ENCODE measurements at places on chromosomes 4 and X.

DNA sequence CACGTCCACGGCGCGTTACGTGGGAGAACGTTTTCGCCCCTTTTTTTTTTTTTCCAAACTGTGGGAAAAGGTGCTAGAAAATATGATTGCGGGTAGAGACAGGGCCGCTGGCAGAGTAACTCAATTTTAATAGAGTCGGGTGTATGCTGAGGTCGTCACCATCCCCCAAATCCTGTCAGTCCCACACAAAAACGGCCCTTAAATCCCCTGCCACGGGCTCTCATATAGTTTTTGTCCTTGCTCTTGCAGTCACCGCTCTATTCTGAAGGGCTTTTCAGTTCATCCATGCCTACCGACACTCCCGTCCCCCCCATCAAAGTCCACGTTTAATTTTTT is 796 bp upstream of the MED14 start:
- no peak for DNase-seq

GRCh38 chr4:108540536-108540935 is 79.8 kb upstream of the RPL34 start:
- DNase-seq: no peak

- no peak for DNase-seq
Measured at GRCh38 chrX:63751481-63751880, 33.5 kb downstream of the ARHGEF9 start.

DNA sequence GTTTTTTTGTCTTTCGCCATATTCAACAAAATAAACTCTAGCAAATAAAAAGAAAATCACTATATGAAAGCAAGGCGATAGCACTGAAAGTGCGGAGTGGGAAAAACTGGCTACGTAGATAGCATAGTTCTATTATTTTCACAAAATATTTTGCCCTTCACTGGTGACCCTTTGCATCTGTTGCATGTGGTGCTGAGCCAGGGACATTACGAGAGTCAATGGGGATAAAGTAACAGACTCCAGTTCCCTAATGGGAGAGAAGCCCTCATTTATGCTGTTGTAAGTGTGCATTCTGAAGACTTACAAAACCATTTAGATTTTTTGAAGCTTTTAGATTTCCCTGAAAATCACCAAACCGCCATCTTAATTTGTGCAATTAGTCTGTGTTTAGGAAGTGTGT is 501.6 kb downstream of the PPARGC1A start:
- no peak for DNase-seq

DNA sequence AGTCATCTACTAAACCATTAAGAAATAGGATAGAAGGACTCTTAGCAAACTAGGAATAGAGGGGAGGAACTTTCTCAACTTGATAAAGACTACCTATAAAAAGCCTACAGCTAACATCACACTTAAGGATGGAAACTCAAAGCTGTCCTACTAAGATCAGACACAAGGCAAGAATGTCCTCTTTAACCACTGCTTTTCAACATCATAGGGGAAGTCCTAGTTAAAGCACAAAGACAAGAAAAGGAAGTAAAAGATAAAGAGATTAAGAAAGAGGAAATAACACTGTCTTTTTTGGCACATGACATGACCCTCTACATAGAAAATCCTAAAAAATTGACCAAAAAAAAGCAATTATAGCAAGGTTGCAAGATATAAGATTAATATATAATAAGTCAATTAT is 136.6 kb downstream of the FBXW7 start:
- DNase-seq: no peak

DNA sequence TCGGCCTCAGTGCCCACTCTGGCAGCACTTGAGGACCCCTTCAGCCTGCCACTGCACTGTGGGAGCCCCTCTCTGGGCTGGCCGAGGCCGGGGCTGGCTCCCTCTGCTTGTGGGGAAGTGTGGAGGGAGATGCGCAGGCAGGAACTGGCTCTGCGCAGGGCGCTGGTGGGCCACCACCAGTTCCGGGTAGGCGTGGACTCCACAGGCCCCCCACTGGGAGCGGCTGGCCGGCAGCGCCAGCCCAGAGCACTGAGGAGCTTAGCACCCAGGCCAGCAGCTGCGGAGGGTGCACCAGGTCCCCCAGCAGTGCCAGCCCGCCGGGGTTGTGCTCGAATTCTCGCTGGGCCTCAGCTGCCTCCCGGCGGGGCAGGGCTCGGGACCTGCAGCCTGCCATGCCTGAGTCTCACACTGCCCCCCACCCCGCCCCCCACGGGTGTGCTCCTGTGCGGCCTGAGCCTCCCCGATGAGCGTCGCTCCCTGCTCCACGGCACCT is 216.9 kb upstream of the TACR3 start:
- DNase-seq: no peak

- DNase-seq: no peak
Measured at GRCh38 chrX:19889582-19890342, 2.4 kb upstream of the SH3KBP1 start.

DNA sequence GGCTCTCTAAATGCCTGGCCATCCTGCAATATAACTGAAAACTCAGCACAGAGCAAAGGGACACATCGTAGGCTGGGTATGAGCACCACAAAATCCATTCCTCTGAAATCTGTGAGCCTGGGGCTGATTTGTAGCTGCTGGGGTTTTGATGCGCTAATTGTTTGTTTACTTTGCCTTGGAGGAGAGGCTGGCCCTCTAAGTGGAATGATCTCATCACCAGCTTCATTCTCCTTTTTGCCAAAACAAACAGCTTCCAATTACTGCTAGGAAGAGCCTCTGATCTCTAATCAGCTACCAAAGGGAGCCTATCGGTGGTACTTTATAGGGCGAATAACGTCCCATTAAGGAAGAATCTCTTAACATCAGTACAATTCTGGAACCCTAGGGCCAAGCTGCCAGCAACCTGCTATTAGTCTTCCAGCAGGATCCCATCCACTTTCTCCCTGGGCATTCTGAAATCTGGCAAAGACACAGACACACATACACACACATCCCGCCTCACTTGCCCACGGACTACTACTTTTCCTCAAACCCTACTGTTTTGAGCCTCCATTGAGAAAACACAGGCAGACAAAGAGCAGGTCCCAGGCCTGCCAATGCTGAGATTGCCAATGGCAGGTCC is 5.8 kb downstream of the ANOS1 start:
- no peak for DNase-seq

DNA sequence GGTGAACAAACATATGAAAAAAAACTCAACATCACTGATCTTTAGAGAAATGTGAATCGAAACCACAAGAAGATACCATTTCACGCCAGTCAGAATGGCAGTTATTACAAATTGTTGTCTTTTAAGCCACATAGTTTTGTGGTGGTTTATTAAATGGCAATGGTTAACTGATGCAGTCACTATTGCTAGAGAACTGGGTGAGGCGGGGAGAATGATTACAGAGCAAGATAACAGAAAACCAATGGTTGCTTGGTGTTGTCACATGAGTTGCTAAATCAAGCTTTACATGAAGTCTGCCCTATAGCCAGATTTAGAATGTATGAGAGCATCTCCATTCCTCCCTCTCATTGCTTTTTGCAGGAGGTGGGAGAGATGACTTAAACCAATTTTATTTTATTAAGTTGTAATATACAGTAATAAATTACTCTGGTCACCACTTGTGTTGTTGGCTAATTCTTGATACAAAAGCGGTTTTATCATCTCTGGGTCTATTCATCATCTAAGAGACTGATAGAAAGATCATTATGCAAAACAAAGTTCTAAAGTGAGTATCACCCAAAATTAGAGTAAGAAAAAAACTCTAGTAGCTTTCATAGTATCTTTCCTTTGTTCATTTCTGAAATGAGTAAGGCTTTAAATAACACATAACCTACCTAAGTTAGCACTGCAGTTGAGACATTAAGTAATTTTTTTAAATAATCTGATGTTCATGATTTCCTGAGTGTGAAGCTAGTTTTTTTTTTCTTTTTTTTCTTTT is 859.5 kb downstream of the STIM2 start:
- DNase-seq: no peak

DNA sequence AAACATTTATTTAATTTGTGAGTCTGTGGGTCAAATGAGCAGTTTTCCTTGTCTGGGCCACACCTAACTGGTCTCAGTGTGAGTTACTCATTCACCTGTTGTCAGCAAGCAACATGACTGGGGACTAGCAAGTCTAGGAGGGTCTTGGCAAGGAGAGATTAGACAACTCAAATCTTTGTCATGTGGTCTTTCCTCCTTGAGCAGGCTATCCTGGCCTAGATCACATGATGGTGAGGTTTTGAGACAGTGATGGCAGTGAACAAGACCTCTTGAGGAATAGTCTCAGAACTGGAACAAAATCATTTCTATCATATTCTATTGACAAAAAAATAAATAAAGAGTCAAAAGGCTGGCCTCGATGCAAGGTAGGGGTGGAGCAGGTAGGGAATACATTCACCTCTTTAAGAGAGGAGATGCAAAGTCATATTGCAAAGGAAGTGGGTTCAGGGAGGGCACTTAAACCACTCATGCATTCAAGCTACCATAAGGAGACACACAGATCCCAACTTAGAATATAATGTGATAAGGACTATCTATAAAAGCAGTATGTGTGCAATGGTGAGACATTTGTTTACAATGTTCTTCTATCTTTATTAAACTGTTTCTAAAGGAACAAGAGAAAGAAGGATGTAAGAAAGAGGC is 135.7 kb downstream of the ZNF330 start:
- no peak for DNase-seq

DNA sequence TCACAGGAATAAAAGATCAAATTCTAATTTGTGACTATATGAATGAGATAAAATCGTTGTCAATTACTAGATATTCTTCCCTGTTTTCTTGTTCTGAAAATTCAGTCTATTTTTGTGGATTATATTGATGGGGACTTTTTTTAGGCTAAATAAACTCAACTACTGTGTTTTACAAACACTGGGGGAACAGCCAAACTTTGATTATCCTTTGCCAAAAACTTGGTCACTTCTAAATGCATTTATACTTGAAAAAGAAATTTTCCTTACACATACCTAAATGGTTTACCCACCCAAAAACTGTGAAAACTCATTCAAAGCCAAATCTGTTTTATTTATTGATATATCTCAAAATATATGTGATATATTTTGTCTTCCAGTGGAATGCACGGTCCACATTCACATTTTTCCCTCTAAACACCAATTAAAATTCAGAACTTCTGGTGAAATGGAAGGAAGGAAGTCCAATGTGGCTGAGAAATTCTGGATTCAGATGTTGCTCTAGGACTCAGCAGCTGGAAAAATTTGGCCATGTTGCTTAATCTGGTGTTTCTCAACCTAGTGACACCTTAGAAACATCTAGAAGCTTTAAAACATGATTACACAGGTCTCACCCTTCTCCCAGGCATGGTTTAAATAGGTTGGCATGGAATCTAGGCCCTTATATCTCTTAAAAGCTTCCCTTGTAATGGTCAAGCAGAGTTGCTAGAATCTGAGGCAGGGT is 28.6 kb upstream of the ARHGAP24 start:
- DNase-seq: no peak

DNA sequence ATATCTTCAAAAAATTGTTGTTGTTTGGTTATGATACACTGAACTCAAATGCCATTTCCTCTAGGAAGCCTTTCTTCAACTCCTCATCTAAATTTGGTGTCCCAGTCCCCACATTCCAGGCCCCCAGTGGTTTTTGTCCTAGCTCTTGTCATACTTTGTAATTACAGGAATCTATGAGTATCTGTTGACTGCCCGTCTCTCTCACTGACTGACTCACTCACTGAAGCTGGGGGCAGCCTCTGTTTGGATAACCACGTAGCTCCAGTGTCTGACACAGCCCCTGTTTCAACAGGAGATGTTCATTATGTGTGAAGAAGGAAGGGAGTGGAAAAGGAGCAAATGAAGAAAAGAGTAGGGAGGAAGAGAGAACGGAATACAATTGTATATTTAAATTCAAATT is 284.1 kb upstream of the TENM3 start:
- DNase-seq: no peak

DNA sequence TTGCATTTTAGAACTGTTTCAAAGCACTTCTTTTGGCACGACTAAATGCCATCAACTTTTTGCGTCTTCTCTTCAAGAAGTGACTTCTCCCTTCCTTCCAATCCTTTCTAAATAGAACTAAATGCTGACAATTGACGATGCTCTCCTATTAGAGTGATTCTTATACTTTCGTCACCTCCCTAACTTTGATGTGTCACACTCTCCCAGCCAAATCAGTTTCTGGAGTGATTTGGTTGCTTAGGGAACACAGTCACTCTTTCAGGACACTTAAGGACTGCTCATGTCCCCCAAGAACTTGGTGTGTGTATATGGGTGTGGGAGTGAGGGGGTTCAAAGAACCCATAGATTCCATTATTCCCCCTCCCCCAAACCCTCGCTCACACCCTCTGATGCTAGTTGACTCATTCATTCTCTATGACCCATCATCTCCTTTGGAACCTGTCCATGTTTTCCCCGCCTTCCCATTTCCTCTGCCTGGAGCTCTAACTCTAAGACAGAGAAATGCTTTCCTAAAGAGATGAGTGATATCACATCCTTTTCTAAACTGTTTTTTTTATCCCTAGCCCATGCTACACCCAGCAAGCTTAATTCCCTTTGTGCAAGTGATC is 26.8 kb upstream of the AREG start:
- no peak for DNase-seq

DNA sequence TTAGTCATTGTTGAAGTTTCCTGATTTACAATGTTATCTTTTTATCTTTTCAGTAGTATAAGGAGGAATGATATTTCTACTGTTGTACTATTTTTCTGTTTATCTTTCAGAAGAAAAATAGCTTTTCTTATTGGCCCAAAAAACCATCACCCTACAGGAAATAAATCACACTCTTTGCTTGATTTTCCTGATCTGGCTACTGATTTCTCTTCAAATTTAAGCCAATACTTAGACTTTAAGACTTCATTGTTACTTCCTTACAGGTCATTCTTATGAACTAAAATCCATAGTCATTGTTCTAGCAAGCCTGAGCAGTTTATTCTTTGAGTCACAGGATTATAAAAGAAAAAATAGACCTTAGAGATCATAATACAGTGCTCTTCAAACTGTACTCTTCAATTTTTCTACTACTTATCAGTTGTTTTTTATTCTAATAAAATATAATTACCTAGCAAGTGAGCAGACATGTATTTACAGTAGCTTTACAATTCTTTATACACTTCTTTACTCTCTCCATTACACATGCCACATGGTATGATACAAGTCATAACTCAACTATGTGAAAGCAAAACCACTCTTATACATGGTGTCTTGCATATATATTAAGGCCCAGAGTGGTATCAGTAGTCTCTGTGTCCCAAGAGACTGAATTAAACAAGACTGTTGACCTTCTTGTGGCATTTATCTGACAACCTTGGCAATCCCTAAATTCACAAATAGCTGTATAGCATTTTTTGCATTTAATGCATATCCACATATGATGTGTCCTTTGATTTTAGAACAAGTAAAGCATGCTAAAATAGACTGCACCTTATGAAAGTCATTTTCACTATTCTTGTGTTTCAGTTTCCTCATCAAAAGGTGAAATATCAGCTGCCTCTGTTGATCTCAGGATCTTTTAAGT is 47.9 kb downstream of the TET2 start:
- DNase-seq: no peak

DNA sequence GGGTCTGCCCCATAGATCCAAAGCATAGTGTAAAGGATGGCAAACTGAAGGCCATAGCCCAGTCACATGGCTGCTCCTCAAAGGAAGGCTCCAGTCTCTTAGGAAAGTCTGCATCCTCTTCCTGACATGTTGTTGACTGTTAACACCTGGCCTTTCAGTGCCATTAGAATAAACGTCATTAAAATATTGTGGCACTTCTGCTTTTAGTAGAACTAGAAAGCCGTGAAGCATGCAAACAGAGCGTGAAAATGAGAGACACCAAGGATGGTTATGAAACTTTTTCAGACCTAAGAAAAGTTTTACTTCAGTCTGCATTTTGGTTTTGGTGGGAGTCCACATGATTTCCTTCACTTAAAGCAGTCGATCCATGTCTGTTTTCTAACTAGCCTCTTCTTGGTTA is 41.1 kb upstream of the AFF2 start:
- no peak for DNase-seq

Data from CD4-positive, alpha-beta T cell treated with Interleukin-1 beta for 1 hour (primary cell).